ENCODE measurements at places on chromosomes 12 and 14.

- no peak for DNase-seq
These were observed 74.5 kb downstream of the PTHLH start for GRCh38 chr12:27898022-27898421.

GRCh38 chr12:18429366-18429765 is 168.0 kb downstream of the PIK3C2G start:
- DNase-seq, result no peak

GRCh38 chr12:17148706-17149105 is 542.7 kb upstream of the LMO3 start:
- DNase-seq, result no peak

- no peak for DNase-seq
These were observed 8.6 kb upstream of the TFCP2 start for GRCh38 chr12:51181558-51181957.

- DNase-seq, result no peak
These were observed 99.4 kb upstream of the FRMD6 start for GRCh38 chr14:51552275-51552674.

- DNase-seq, result no peak
These were observed 388.5 kb downstream of the AACS start for GRCh38 chr12:125453751-125454150.

- no peak for DNase-seq
These were observed 51.8 kb downstream of the TSPAN8 start for GRCh38 chr12:71105956-71106355.

GRCh38 chr14:55794655-55795595 is 214.9 kb downstream of the KTN1 start:
- no peak for DNase-seq

DNA sequence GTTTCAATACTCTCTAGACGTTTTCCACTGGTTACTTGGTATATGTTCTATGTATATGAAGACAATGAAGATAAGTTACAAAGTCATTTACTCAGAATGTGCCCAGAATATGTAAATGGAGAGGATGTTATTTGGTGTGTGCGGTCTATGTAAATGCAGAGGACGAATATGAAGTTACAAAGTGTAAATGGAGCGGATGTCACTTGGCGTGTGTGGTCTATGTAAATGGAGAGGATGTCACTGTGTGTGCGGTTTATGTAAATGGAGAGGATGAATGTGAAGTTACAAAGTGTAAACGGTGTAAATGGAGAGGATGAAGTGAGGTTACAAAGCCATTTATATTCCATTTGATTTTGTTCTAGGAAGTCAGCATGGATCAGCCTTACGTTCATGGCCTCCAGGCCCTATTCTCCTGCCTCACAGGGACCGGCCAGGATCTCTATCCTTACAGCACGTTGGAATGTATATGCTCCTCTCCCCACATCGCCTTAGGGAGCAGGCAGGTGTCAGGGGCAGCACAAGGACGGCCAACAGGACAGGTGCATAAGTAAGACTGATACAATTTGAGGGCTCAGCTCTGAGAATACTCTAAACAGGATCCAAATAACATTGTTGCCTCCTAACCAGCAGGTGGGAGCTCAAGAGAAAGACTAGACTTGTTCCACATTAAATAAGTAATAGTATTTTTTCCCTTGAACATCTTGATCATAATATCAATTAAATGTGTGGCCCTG is 42.4 kb downstream of the GLRX5 start:
- no peak for DNase-seq

GRCh38 chr12:104624529-104624928 is 167.8 kb downstream of the CHST11 start:
- no peak for DNase-seq

- no peak for DNase-seq
These were observed 14.2 kb upstream of the TEX22 start for GRCh38 chr14:105384041-105384557.

DNA sequence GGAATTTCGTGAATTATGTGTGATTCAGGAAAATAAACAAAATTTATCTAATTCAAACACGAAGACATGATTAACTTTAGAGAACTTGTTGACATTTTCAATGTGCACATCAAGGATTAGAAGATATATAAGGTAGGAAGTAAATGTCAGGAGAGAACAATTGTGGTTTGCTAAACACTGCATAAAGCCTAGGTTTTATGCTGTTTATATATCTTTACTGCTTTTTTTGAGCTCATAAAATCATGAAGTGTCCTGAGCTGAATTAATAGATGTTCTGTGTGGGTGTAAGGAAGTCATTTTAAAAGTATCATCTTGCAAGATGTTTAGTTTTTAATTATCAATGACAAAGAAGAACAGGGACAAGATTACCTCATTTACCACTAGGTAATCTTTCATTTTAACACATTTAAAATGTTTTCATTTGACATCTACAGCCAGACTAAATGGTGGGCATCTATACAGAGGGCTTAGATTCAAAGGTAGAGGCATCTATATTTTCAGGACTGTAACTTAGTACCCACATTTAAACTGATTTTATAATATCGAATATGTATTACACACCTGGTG is 382.8 kb downstream of the ADAMTS20 start:
- no peak for DNase-seq

DNA sequence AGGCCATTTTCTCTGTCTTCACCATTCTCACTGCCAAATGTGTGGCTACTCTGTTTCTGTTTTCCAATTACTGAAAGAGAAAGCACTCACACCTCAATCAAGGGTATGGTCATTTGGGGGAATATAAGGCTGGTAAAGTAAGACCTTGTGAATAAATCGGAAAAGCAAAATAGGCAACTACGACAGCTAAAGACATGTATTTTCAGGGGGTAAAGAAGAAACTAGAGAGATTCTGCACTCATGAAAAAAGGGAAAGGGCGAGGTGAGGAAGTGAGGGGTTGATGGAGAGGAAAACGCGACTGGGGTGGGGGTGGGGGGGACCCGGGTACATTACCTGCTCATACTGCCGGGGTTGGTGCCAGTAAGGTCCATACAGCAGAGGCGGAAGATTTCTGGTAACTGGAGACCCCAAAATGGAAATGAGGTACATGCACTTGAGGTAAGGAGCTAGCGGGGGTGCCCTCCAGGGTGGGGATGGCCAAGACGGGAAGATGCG is 19.3 kb downstream of the CHD8 start:
- no peak for DNase-seq

DNA sequence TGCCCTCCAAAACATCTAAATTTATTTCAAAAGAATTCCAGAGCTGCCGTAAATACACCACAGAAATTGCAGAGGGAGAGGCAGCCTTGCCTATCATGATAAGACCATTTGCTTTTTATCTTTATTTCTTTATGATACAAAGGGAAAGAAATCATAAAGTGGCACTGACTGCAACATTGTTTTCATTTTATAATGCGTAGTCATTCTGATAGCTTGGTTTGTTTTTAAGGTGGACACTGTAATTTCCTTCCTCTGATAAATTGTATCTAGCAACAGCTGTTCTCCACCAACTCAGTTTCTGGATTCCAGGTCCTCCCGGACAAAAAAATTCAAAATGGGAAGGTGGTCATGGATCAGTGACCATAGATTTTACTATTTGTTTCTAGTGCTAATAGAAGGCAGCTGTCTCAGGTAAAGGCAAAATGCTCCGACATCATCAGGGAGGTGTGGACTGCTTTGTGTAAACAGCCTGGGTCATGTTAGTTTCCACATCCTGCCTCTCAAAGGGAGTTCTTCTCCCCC is 623 bp upstream of the TSPAN8 start:
- DNase-seq, result no peak

DNA sequence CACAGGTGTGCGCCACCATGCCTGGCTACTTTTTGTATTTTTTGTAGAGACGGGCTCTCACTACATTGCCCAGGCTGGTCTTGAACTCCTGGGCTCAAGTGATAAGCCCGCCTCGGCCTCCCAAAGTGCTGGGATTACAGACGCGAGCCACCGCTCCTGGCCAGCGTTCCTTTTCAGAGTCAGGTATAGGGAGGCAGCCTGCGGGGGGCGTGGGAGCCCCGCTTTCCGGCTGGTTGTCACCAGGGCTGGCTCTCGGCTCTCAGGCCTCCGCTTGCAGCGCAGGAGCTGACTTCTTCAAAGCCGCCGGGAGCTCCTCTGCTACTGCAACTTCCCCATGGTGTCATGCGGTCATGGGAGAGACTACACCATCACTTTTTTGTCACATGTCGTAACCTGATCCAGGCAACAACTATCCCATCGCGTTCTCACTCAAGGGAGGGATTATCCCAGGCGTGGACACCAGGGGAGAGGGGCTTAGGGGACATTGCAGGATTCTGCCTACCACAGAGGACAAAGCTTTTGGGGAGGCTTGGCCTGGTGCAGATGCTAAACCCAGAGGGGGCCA is 129.4 kb downstream of the SCARB1 start:
- DNase-seq, result no peak

DNA sequence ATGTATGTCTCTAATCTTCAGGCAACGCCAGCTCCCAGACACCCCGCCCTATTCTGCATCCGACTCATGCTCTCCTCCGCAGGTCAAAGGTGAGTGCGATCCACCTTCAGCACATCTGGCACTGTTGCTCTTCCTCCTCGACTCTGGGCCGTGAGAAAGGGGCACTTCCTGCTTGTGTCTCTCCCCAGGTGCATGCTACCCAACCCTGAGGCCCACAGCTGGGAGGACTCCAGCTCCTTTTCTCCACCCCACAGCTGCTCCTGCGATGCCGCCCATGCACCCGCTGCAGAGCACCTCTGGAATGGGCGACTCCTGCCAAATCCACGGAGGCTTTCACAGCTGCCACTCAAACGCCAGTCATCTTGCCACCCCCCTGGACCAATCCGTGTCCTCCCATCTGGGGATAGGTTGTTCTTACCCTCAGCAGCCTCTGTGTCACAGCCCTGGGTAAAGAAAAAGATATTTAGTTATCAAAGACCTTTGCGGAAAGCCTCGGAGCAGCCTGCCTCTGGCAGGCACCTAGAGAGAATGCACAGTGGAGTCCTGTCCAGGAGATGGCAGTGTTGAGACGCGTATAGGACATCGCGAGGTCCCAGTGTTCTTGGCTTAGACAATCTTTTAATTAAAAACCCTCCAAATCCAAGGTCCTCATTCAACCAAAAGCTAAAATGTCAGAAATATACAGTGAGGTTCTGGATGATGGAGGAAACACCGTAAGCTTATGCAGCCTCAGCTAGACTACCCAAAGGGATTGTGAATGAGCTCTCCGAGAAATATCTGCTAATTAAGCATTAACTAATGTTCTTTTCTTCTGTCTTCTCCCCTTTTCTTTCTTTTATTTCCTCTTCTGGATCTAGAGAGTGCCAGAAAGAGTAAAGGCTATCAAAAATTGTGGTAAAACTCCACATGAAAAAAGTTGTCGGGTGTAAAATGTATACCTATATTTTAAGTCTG is 54.3 kb downstream of the MYRFL start:
- DNase-seq, result peak; percentile 69

Measured in breast epithelium (tissue), 4 donors.